ENCODE measurements at places on chromosomes 6 and 20. TPM values are rescaled to one million over a fixed set of nuclear protein-coding genes. Genes with fewer than 3 reads are reported as not detected.

The PBOV1 gene
- total RNA-seq, result not detected

The FAM83C gene
- 0.08 TPM for total RNA-seq

The TINAG gene
- total RNA-seq, result not detected

The FNDC11 gene
- total RNA-seq, result 0.21 TPM

The LKAAEAR1 gene
- total RNA-seq, result 2.0 TPM
